ENCODE measurements at places on chromosomes 2 and 18.

DNA sequence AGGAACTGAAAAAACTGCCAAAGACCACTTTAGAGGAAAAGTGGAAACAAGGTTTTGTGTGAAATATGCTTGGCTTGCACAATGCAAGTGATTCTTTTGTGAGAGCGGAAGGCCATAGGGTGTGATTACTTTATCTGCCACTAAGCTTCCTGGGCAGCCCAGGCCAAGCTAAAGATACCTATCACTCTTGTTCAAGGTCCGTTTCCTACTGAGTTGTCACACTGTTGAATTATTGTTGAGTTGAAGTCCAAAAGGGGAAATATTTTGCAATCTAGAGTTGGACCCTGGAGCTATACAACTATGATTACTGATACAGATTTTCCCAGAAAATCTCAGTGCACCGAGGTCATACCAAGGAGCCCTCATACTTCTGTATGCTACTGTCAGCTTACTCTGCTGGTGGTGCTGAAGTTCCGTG lies 72.7 kb upstream of the CTAGE1 start:
- no peak for DNase-seq

DNA sequence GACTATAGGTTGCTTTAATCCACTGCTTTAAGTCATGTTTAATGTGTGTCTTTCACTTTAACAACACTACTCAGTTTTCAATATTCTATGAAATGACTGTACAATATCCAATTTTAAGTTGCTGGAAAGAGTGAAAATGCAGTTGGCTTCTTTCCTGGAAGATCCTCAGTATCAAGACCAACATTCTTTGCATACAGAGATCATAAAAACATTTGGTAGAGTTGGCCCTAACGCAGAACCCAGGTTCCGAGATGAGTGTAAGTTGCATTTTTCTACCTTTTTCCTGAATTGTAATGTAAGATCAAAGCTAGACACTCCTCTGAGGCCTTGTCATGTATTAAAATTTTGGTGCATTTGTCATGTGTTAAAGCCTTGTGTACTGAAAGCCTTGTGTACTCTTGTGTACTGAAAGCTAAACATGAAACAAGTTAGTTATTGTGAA lies 42.9 kb upstream of the TNFRSF11A start:
- DNase-seq = peak; percentile 64

DNA sequence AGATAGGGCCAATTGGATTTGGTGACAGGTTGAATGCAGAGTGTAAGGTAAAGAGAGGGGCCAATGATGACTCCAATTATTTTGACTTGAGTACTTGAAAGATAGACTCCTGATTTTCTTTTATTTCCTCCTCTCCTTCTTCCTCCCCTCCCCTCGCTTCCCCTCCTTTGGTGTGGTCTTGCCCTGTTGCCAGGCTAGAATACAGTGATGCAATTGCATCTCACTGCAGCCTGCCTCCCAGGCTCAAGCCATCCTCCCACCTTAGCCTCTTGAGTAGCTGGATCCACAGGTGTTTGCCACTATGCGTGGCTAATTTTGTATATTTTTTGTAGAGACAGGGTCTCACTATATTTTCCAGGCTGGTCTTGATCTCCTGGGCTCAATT lies 2.3 kb downstream of the DGUOK start:
- no peak for DNase-seq

DNA sequence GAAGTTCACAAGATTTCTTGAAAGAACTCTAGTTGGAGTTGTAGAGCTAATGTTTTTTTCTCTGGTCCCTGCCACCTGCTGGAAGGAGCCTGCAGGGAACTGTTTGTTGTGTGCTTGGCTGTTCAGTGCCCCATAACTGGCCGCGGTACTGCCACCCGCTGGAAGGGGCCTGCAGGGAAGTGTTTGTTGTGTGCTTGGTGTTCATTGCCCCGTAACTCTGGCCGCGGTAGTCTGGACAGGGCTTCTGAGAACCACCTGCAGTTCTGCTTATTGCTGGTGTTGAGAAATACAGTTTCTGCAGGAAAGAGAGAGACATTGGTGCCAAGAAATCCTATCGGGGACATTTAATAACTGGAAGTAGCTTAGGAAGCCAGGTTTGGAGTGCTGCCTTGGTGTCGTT lies 58.1 kb downstream of the AGAP1 start:
- DNase-seq = no peak

DNA sequence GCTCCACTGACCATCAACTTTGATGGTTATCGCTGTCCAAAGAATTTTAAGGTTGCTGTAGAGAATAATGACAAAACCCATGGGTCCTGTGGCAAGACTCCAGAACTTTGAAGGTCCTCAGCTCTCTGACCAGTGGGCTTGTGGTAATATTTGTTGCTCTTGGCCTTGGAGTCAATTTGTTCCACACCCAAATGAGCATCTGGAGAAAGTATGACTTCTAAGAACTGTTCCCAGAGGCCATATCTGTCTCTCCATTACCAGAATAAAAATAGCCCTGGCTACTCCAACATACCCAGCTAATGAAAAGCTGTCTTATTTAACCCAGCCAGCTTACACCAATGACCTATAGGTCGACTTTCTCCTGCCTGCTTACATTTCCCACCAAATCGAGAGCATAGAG lies 466.4 kb downstream of the MEIS1 start:
- DNase-seq = no peak

DNA sequence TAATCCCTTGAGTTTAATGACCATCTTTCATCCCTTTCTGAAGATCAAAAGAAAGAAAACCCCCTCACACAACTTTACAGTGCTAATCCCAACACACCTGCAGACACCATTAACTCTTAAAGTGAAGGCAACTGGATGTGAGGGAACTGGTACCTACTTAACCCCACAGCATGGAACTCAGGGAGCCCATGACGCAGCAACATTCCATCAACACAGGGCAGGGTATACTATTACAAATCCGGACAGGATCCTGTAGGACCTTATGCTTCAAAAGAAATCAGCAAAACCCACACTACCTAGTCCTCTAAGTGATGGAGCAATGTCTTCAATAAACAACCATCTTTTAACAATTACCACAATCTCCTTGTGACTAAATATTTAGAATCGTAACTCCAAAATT lies 78.6 kb downstream of the FARSB start:
- no peak for DNase-seq

DNA sequence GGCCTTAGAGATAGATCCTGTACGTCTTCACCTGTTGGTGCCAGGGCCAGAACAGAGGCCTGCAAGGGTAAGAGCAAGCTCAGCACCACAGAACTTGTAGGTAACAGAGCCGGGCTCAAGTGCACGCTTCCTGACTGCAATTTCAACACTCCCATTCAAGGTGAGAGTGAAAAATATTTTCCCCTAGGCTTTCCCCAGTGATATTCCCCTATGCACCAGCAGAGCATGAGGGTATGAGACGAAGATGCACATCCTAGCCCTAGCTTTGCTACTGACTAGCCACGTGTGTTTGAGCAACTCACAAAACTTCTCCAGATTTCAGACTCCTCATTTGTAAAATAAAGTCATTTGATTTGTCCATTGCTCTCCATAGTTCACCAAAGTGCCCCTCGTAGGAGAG lies 411.6 kb downstream of the ZNF521 start:
- DNase-seq = no peak

DNA sequence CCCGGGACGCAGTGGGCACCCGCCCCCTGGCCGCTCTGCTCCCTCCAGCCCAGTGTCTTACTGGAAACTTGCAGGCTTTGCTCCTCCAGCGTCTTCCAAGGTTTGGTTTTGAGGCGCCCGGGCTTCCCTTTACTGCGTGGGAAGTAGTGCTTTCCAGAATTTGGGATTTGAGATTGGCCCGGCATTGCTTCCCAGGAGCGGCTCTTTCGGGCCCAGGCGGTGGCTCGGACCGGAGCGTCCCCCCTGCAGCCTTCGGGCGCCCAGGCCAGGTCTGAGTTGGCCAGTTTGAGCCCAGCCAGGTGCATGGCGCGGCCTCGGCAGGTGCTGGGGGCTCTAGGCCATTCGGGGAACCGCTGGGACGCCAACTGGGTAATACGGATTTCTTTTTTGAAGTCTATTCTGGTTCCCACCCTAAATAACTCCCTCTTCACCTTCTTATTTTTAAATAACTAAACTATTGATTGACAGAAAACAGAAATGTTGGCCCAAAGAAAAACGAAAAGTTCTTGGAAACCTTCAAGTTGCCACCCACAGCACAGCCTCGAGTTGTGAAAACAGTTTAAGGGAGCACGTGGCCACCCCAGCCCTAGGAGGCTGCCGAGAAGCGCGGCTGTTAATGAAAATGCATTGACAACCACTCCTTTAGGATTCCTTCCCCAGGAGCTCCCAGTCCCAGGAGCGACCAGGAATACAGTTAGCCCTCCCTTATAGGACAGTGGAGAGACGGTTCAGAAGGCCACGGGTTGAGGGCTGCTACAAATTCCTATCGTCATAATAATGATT lies 766 bp downstream of the SNTG2 start:
- DNase-seq = no peak

- no peak for DNase-seq
Measured at GRCh38 chr2:129895061-129895460, 84.4 kb upstream of the RAB6C start.

DNA sequence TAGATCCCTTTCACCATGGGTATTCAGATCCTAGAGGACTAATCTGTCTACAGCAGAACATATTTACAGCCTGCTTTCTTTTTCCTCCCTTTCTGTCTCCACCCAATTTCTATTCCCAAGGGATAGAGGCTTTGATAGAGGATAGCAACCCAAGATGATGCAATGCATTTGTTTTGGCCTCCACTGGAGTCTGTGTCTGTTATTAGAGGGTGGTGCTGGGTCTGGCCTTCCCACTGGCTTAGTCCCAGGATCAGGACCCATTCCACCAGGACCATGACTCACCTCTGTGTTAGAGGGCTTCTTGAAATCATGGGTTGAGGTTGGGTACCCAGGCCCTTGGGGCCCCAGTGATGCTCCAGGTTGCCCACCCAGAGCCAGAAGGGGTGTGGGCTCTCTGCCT lies 239.7 kb upstream of the TNP1 start:
- no peak for DNase-seq

DNA sequence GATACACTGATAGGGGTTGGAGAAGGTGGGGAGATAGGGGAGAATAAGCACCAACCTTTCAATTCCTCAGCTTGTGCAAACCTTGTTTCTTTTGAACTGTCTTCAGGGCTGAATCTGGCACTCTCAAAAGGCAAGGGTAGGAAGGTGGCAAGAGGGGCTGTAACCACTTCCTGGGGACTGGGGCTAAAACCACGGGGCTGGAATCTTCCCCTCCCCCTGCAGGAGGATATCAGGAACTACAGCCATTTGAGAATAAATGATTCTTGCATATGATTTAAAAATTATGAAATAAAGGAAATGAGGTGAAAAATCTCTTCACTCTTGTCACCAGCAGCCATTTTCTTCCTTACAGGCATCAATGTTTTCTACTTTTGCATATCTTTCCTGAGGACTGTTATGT lies 50.8 kb downstream of the ATOH8 start:
- DNase-seq = no peak

DNA sequence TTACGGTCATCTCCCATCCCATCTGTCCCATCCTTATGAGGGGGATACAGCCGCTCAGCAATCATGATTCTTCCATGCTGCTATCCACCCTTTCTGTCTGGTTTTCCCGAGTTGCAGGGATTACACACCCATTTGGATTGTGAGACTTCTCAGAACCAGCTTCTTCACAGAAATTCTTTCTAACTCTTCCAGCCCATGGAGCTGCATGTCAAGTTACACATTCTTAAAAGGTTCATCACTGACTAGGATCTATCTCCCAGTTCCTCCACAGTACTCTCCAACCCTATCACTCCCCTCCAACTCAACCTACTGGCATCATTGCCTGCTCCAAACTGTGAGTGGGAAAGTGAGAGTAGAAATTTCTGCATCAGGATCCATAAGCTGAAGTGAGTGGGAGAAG lies 558.2 kb upstream of the TNP1 start:
- DNase-seq = no peak

- no peak for DNase-seq
Measured at GRCh38 chr2:64812285-64812684, 158.6 kb upstream of the SERTAD2 start.

Measured in non-pigmented ciliary epithelial cell (primary cell).